Activated T-cell treated with anti-CD3 and anti-CD28 coated beads, Interleukin-2, amount 50 U/mL, for 72 hours (primary cell): ENCODE measurements at places on chromosomes 6 and 20. TPM values are rescaled to one million over a fixed set of nuclear protein-coding genes. Genes with fewer than 3 reads are reported as not detected.

GRCh38 chr6:3484192-3484591 lies 27.3 kb upstream of the SLC22A23 start:
- H3K36me3 ChIP-seq = peaks cover 14% of the 10 kb centered on the region
- no peak for DNase-seq
- peaks cover 29% of the 10 kb centered on the region for H3K27me3 ChIP-seq
- H3K27ac ChIP-seq = no peak overlapping the region

The PI16 gene
- total RNA-seq = 0.14 TPM

DNA sequence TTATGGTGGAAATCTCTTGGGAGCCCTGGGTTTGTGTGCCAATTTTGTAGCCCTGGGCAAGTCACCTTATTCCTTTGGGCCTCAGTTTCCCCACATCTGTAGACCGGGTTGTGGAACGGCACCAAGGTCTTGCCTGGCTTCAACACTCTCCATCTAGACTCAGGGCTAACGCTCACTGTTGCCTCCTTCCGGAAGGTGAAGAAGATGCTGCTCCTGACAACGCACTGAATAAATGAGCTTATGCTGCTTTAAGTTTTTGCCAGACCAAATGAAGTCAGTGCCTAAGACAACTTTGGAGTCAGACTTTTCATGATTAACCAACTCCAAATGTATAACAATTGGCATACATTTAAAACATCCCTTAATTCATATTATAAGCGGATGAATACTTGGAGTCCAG lies 53.1 kb downstream of the PSMG4 start:
- H3K36me3 ChIP-seq = no peaks in the 10 kb centered on the region
- no peak for DNase-seq
- H3K27ac ChIP-seq = no peak overlapping the region

The LAMA2 gene
- not detected for total RNA-seq

GRCh38 chr6:169425628-169426370 lies 172.2 kb upstream of the THBS2 start:
- H3K27me3 ChIP-seq = no peaks in the 10 kb centered on the region
- H3K36me3 ChIP-seq = peaks cover 9% of the 10 kb centered on the region
- no peak overlapping the region for H3K27ac ChIP-seq
- no peak overlapping the region for H3K4me3 ChIP-seq
- no peak for DNase-seq

DNA sequence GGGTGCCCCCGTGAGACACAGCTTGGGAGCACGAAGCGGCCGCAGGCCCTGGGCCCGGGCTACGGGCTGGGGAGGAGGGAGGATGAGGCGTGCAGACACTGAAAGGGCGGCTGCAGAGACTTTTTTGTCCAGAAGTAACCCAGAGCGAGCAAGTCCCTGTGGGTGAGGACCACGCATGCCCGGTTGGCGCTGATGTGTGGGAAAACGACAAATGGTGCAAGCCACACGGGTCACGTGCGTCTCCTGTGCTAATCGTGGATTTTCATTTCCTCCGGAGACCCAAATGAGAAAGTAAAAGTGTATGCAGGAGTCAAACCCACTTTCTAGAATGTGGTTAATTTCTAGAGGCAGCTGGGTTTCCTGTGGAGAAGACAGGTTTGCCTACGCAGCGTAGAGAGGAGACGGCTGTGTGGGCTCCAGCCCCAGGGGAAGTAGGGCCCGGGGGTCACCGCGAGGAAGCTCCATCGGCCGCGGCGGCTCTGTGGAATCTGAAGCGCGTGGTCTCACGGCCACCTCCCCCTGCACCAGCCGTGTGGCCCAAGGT lies 19.0 kb downstream of the DLL1 start:
- DNase-seq = peak; percentile 45
- peaks cover 20% of the 10 kb centered on the region for H3K4me1 ChIP-seq
- H3K27me3 ChIP-seq = no peaks in the 10 kb centered on the region
- H3K27ac ChIP-seq = no peak overlapping the region
- H3K4me3 ChIP-seq = peak overlapping the region; percentile 81

DNA sequence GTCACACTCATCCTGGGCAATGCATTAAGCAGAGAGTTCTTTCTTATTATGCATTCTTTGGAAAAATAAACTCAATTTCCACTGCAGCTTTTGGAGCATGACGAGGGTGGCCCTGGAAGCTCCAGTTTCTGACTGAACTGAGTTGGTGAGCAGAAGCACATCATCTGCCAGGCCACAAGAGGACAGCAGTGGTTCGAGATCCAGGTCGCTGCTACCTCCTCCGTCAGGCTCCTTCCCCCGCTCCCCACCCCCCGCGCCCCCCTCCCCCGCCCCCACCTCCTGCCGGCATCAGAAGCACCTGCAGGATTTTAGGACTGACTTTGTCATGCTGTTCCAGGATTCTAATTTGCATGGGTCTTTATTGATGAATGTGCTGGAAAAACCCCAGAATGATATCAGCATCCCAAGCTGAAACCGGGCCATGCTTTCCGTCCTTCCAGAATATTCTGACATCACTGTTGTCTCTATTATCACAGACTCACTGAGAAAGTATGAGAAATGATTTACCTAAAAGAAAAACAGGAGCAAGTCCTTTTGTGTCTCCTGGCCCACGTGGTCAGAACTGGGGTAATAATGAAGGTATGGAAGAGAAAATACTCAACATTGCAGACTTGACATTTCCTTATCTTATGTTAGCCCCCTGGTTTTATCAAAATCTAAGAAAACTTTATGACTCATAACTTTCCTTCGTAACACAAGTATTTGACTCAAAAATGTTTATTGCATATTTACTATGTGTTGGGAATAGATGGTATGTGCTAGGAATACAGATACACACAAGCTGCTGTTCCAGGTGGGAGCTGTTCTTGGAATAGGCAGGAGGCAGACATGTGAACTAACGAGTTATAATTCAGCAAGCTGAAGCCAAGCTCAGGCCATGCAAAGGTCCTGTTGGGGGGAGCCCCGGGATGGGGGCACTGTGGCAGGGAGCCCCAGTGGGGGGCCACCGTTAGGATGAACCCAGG lies 220.2 kb upstream of the EXOC2 start:
- peaks cover 5% of the 10 kb centered on the region for H3K36me3 ChIP-seq
- H3K4me1 ChIP-seq = no peaks in the 10 kb centered on the region
- H3K27me3 ChIP-seq = peaks cover 32% of the 10 kb centered on the region
- H3K4me3 ChIP-seq = no peak overlapping the region

- H3K36me3 ChIP-seq = no peaks in the 10 kb centered on the region
- DNase-seq = no peak
- H3K4me1 ChIP-seq = no peaks in the 10 kb centered on the region
Observed at GRCh38 chr6:24630856-24631505, 15.0 kb downstream of the KIAA0319 start.

The TP53TG5 gene
- 0.67 TPM for total RNA-seq

The SCGN gene
- total RNA-seq = not detected

GRCh38 chr6:35080821-35081425 lies 60.2 kb downstream of the TCP11 start:
- H3K4me3 ChIP-seq = no peak overlapping the region
- no peak for DNase-seq
- H3K36me3 ChIP-seq = no peaks in the 10 kb centered on the region
- no peak overlapping the region for H3K27ac ChIP-seq
- H3K27me3 ChIP-seq = no peaks in the 10 kb centered on the region
- no peaks in the 10 kb centered on the region for H3K4me1 ChIP-seq

DNA sequence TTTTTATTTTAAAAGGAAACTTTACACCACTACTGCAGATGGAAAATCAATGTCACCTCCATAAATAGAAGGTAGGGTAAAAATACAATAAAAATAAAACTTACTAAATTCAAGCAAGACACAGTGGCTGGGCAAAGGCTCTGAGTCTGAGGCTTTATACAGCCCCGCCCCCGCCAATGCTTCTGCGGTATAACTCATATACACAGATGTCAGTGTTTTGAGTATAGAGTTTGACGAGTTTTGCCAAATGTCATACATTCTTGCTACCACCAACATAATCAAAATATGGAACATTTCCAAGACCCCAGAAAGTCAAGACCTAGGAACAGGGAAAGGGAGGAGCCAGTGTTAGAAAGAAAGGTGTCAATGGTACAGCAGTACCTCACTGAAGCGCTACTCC lies 12.8 kb downstream of the NFATC2 start:
- H3K4me1 ChIP-seq = peaks cover 100% of the 10 kb centered on the region
- H3K27me3 ChIP-seq = no peaks in the 10 kb centered on the region
- H3K36me3 ChIP-seq = peaks cover 9% of the 10 kb centered on the region
- H3K27ac ChIP-seq = peak overlapping the region; percentile 97
- H3K4me3 ChIP-seq = peak overlapping the region; percentile 93
- DNase-seq = peak; percentile 88

GRCh38 chr6:17015144-17015543 lies 86.7 kb upstream of the STMND1 start:
- peaks cover 5% of the 10 kb centered on the region for H3K36me3 ChIP-seq
- peaks cover 26% of the 10 kb centered on the region for H3K27me3 ChIP-seq
- DNase-seq = peak; percentile 55
- peak overlapping the region; percentile 58 for H3K4me3 ChIP-seq
- peaks cover 11% of the 10 kb centered on the region for H3K4me1 ChIP-seq

The SEC63 gene
- total RNA-seq = 90.7 TPM
